Esophagus squamous epithelium (tissue), 5 donors: ENCODE measurements at places on chromosomes 7 and 10.
A peak's percentile ranks its signal among the peaks of the same experiment; 100 is the strongest.

DNA sequence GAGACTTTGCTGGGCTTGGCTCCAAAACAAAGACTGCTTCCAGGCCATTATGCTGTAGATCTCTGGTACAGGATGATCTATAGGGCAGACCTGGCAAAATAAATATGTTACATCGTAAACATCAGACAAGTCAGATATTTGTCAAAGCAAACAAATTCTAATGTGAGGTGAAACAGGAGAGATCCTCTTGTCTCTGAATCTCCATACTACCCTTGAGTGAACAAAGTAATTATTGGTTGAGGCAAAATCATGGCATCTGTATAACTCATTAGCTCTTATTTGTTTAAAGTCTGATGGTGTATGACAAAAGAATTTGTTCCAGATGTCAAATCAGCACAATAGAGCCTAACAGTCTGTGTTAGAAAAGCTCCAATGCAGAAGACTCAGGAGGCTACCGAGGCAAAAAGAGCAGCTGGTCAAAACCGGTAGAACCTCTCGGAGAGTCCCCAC, 1291.5 kb downstream of the TYW1 start:
- H3K36me3 ChIP-seq: no peaks in the 10 kb centered on the region
- no peak overlapping the region for H3K27ac ChIP-seq
- H3K4me1 ChIP-seq: no peaks in the 10 kb centered on the region
- no peak overlapping the region for H3K4me3 ChIP-seq
- DNase-seq: no peak

DNA sequence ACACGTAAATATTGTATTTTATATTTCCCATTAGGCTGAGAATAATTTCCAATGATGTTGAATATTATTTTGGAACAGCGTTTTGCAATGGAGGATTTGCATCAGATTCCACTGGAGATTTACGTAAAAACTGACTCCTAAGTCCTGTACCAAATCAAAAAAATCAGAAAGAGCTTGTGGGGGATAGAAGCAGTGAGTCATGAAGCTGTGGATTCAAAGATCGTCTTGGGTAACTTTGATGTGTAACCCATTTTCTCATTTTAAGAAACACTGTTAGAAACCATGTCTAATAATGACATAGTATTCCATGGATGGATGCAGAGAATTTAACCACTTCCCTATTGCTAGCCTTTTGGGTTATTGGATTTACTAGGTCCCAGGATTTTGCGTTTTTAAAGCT, 158.6 kb downstream of the INHBA start:
- H3K27ac ChIP-seq: no peak overlapping the region
- DNase-seq: no peak
- H3K4me1 ChIP-seq: no peaks in the 10 kb centered on the region
- no peaks in the 10 kb centered on the region for H3K27me3 ChIP-seq

DNA sequence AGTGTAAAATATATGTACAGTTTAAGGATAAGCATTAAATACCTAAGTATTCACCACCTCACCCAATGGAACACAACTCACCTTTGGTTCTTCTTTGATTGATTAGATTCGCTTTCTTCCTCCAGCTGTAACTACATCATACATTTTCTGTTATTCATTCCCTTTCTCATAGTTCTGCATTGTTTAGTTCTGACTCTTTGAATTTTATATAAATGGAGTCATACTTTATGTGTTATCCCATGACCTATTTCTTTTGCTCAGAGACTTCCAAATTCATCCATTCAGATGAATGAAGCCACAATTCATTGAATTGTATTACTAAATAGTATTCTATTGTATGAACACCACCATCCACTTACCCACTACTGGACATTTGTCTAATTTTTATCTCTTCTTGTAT, 12.3 kb downstream of the THNSL1 start:
- no peaks in the 10 kb centered on the region for H3K4me1 ChIP-seq
- H3K36me3 ChIP-seq: no peaks in the 10 kb centered on the region
- H3K4me3 ChIP-seq: no peak overlapping the region

DNA sequence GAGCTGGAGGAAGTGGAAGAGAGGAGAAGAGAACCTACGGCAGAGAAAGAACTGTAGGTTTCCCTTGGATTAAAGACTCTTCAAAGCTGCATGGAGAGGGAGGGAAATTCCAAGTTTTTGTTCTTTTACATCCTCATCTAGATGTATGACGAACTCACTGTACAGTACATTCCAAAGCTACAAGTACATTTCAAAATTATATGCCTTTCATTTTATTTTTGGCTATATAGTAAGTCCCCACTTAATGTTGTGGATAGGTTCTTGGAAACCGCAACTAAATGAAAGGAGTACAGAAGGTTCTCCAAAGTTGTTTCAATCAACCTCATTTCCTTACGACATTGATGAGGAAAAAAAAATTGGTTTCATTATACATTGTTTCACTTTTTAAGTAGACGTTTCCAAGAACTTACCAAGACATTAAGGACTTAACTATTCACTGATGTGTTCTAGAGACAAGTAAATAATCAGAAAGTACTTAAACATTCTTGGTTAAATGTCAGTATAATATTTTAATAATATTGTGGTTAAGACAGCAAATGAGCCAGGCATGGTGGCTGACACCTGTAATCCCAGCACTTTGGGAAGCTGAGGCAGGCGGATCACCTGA, 16.1 kb upstream of the JMJD1C start:
- no peak overlapping the region for H3K4me3 ChIP-seq
- DNase-seq: no peak
- H3K4me1 ChIP-seq: no peaks in the 10 kb centered on the region
- H3K27ac ChIP-seq: no peak overlapping the region
- no peaks in the 10 kb centered on the region for H3K36me3 ChIP-seq

DNA sequence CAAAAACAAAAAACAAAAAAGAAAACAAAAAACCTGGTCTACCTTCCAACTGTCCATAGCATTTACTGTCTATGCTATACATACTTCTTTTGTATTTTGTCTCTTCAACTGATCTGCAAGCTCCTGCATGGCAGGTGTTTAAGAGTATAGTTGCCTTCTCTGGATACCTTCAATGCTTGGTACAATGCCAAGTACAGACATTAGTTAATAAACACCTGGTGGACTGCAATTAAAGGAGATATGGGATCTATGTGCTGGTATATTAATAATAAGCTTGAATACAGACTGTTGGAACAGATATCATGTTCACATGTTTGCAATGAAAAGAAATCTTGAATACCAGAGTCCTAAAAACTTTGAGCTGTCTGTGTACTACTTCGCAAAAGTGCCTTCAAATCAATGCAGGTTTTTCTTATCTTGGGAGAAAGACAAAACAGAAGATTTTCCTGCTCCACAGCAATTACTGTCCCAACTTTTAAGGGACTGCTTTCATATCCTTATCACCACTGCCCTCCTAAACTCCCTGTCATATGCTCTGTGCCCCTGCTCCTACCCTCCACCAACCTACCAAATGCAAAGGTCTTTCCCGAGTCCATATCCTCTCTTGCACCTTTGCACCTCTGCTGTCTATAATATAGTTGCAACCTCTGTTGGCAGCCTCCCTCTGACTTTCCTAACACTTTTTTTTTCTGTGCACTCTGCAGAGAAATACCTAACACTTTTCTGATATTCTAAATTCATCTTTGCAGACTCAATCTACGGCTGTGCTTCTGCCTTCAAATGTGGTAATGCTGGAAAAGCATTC, 85.1 kb downstream of the DNMBP start:
- H3K4me3 ChIP-seq: no peak overlapping the region
- H3K27ac ChIP-seq: no peak overlapping the region
- H3K27me3 ChIP-seq: no peaks in the 10 kb centered on the region
- no peak for DNase-seq

- no peak for DNase-seq
- H3K4me3 ChIP-seq: no peak overlapping the region
- peaks cover 11% of the 10 kb centered on the region for H3K4me1 ChIP-seq
- H3K27ac ChIP-seq: no peak overlapping the region
- H3K27me3 ChIP-seq: no peaks in the 10 kb centered on the region
- no peaks in the 10 kb centered on the region for H3K36me3 ChIP-seq
Measured at GRCh38 chr10:132326925-132327324, 5.1 kb upstream of the LRRC27 start.

DNA sequence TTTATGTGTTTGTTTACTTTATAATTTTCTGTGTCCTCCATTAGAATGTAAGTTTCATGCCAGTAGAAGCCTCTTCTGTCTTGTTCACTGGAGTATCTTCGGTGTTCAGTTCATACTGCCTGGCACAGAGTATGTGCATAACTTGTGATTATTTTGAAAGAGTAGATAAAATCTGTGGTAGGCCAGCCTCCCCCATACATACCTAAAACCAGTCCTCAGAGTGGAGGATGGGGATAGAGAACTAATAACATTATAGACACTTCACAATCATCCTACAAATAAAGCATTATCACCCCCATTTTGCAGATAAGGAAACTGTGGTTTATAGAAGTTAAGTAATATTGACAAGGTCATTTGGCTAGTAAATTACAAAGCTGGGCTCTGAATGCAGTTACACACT, 28.0 kb downstream of the VIM start:
- no peaks in the 10 kb centered on the region for H3K36me3 ChIP-seq
- H3K27me3 ChIP-seq: no peaks in the 10 kb centered on the region
- DNase-seq: no peak

- DNase-seq: no peak
- H3K36me3 ChIP-seq: no peaks in the 10 kb centered on the region
- H3K27ac ChIP-seq: no peak overlapping the region
- no peaks in the 10 kb centered on the region for H3K4me1 ChIP-seq
- H3K4me3 ChIP-seq: no peak overlapping the region
Measured at GRCh38 chr10:130411496-130412085, 275.4 kb downstream of the GLRX3 start.

DNA sequence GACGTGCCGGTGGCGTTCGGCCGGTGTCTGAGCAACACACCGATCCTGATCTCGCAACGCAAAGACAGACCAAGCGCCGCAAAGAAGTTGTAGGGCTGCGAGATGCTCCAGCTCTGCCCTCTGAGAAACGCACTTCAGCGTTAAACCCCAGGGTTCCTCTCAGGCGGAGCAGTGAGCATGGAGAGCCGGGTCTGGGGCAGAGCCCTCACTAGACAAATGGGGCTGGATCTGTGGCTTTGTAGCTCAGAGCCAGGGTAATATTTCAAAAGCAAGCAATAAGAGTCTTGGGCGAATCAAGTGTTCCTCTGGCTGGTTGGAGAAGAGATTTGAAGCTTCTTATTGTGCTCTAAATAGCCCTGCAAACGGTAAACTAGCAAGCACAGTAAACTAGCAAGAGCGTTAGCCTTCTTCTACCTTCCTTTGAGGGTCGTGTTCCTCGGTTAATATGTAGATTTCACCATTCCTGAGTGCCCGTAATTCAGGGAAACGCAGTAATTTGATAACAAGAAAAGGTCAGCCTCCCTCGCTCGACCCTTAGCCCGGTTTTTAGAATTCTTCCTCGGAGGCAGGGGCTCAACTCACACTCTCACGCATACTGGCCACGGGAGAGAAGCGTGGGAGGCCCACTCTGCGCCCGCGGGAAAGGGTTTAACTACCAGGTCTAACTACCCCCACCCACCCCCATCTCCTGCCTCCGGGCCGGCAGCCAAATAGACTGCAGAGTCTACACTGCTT, 6.7 kb downstream of the SKAP2 start:
- no peaks in the 10 kb centered on the region for H3K36me3 ChIP-seq
- H3K4me3 ChIP-seq: peak overlapping the region; percentile 43
- DNase-seq: no peak
- H3K4me1 ChIP-seq: peaks cover 4% of the 10 kb centered on the region

DNA sequence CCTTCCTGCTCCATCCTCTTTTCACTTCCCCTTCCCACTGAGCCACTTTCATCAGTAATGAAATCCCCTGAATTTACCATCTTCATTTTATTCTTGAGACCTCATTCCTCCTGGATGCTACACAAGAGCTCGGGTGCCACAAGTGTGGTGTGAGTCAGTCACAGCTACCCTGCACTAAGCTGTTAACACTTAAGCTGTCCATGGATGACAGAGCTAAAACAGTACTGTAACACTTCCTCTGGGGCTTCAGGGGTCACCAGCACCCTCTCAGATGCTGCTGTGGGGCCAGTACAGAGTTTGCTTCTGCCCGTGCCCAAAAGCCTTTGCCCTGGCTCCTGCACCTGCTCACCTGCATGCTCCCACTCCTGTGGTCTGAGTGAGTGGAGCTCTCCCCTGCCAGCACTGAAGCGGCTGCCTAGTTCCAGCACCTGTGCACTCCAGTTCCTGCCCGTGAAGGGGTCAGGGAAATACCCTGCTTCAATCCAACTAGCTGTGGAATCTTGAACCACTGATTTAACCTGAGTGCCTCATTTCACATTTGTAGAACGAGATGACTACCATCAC, 71.9 kb downstream of the POT1 start:
- H3K36me3 ChIP-seq: no peaks in the 10 kb centered on the region
- DNase-seq: no peak
- H3K27ac ChIP-seq: no peak overlapping the region
- no peaks in the 10 kb centered on the region for H3K27me3 ChIP-seq

DNA sequence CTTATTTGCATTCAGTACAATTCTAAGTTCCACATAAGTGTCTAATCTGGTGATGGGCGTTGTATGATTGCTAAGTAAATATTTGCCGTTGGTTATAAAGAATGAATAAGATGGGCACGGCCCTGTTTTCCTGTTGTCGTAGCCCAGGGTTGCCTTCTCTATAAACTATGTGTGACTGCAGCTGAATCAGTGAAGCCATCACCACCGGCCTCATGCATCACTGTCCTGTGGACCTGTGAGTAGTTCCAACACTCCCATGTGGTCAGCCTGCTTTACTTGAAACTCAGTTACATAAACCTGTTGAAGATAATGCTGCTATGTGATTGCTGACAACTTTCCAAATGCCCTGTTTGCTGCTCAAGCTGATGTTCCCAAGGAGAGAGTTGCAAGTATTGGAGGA, 21.6 kb upstream of the KLF6 start:
- no peak for DNase-seq
- H3K27me3 ChIP-seq: no peaks in the 10 kb centered on the region
- peaks cover 66% of the 10 kb centered on the region for H3K4me1 ChIP-seq
- peak overlapping the region; percentile 90 for H3K27ac ChIP-seq
- H3K4me3 ChIP-seq: no peak overlapping the region
- H3K36me3 ChIP-seq: no peaks in the 10 kb centered on the region

DNA sequence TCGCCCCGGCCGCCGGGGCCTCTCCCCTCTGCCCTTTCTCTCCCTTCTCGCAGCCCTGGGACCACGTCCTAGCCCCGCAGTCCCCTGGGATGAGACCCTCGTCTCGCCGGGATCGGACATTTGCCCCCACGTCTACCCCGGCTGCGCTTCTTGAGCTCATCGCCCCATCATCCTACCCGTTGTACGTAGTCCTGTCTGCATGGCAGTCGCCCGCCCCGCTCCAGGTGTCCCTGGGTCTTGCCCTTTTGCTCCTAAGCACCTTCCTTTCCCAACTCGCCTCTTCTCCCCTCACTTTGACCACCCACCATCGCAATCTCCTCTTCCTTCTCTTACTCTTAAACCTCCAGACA, 582 bp downstream of the TPST1 start:
- H3K27ac ChIP-seq: peak overlapping the region; percentile 88
- peaks cover 14% of the 10 kb centered on the region for H3K4me1 ChIP-seq
- no peak for DNase-seq

GRCh38 chr7:120169996-120170783, 102.8 kb upstream of the KCND2 start:
- H3K4me1 ChIP-seq: no peaks in the 10 kb centered on the region
- H3K36me3 ChIP-seq: no peaks in the 10 kb centered on the region
- DNase-seq: no peak
- no peaks in the 10 kb centered on the region for H3K27me3 ChIP-seq
